Cortex of kidney (tissue), 1 donor: ENCODE measurements at places on chromosomes 16 and 17.

DNA sequence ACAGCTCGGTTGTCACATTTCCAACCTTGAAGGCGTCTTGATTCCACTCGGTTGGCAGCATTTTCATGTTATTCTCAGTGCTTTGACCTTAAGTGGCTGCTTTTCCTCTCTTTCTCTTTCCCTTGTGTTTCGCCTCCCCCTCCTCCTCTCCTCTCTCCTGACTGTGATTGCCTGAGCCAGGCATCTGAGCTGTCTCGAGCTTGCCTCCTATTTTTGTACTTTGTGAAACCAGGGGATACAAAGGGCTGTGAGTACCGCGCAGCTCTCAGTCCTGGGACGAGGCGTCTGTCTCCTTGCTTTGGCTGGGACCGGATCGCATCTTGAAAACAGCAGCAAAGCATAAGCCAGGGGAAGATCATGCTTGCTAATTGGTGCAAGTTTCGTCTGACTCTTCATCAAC lies 48.8 kb upstream of the SDK2 start:
- DNase-seq, result no peak

- DNase-seq, result no peak
Observed at GRCh38 chr17:75504347-75505151, 10.8 kb downstream of the CASKIN2 start.

- no peak for DNase-seq
Observed at GRCh38 chr16:48959204-48959603, 322.4 kb downstream of the CBLN1 start.

DNA sequence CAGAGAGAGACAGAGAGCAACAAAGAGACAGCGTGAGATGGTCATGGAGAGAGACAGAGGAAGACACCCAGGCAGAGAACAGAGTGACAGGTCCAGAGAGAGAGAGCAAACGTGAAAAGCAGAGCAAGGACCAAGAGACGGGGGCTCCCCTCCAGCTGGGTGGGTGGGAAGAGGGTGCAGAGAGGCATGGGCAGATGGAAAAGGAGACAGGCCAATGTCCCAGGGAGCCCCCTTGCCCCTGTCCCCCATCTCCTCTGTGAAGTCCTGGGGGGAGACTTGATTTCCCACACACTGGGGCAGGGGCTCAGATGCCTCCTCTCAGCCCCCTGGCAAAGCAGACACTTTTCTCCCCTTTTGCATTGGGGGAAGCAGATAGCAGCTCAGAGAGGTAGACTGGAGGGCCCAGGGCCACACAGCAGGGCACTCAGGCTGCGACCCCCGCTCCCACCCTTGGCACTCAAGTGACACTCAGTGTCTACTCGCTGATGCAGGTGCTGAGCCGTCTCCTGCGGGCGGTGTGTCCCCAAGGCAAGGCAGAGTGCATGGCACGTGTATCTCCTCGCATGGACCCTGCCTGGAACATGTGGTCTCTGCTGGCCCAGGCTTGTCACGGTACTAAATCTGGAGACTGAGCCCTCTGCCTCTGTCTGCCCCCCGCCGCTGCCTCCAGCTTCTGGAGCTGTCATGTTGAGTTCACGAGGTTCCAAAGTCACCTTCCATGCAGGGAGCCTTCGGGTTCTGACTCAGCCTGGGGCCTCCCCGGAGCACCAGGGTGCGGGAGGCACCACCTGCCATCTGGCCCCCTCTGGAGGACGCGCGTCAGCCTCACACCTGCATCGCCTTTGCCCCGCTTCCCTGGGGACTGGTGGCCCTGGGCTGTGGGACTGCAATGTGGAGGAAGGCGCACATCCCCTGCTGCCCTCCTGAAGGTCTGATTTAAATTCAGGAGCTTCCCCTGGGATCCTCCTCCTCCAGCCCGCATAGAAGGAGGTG lies 215.9 kb upstream of the GSE1 start:
- no peak for DNase-seq

DNA sequence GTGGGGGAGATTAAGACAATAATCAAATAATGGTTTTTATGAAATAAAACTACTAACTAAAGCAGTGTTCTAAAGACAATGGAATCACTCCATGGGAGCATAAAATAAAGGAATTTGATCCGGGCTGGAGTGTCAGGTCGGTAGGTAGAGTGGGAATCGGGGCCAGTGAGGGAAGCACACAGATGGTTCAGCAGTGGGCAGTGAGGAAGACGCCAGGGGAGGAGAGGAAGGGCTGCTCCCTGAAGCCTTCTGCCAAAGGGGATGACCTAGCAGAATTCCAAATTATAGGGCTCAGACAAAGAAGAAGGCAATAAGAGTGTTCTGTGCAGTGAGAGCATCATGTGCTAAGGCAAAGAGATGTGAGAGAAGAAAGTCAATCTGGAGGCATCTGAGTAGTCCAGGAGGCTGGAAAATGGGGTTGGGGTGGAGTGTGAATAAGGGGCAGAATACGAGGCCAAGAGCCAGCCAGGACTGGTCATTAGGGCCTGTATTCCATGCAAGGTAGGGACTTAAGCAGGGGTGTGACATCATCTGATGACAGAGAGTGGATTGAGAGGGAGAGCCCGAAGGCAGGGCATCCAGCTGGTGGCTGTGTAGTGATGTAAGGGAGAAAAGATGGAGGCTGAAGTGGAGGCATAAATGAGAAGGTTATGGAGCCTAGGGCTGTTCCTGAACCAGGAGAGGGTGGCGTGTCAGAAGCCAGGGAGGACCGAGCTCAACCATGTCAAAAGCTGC lies 137.6 kb downstream of the COPRS start:
- no peak for DNase-seq

DNA sequence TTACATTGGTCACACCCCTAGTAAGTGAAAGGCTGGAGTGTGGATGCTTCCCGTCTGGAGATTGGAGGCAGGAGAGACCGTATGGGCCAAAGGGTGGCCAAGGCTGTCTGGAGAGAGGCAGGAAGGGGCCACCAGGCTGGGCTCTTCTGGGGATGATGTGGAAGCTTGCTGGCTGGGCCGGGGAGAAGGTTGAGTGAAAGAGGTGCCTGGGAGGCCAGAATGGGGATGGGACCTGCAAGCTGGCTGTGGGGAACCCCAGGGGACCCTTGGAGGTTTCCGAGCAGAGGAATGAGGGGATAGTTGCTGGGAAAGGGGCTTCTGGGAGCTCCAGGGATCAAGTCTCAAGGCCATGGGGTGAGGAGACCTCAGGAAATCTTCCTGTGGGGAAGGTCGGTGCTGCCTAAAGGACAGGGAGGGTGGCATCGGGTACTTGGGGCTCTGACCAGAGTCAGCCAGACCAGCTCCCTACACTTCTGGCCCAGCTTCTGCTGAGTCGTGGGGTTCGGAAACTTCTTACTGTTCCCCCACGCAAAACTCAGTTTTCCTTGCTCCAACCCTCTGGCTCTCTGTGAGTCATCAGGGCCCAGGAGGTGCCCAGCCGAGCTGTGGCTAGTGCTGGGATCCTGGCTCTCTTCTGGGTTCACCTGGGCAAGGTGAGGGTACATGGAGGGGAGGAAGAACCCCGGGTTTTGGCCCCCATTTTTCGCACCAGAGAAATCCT lies 3.1 kb downstream of the MRC2 start:
- DNase-seq, result no peak

GRCh38 chr17:61053469-61053868 lies 346.2 kb upstream of the TBX2 start:
- DNase-seq, result no peak

DNA sequence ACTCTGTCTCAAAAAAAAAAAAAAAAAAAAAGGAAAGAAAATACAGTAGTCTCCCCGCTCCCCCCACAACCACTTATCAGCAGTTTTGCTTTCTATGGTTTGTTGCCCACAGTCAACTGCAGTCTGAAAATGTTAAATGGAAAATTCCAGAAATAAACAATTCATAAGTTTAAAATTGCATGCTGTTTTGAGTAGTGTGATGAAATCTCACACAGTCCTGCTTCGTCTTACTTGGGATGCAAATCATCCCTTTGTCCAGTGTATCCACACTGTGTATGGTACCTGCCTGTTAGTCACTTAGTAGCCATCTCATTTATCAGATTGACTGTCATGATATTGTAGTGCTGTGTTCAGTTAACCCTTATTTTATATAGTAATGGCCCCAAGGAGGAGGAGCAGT lies 41.5 kb downstream of the NF1 start:
- no peak for DNase-seq

DNA sequence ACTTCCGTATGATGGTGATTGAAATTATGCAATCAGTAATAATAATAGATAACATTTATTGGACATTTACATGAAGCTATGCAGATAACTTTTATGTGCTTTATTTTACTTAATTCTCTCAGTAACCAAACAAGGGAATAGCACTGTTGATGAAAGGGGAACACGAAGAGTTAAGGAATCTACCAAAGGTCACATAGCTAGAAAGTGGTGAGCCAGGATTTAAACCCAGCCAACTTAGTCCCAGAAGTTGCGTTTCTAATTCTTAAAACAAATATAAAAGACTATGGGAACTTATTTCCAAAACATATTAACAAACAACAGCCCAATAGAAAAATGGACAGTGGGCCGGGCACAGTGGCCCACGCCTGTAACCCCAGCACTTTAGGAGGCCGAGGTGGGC lies 9.7 kb downstream of the SPNS3 start:
- DNase-seq, result no peak

DNA sequence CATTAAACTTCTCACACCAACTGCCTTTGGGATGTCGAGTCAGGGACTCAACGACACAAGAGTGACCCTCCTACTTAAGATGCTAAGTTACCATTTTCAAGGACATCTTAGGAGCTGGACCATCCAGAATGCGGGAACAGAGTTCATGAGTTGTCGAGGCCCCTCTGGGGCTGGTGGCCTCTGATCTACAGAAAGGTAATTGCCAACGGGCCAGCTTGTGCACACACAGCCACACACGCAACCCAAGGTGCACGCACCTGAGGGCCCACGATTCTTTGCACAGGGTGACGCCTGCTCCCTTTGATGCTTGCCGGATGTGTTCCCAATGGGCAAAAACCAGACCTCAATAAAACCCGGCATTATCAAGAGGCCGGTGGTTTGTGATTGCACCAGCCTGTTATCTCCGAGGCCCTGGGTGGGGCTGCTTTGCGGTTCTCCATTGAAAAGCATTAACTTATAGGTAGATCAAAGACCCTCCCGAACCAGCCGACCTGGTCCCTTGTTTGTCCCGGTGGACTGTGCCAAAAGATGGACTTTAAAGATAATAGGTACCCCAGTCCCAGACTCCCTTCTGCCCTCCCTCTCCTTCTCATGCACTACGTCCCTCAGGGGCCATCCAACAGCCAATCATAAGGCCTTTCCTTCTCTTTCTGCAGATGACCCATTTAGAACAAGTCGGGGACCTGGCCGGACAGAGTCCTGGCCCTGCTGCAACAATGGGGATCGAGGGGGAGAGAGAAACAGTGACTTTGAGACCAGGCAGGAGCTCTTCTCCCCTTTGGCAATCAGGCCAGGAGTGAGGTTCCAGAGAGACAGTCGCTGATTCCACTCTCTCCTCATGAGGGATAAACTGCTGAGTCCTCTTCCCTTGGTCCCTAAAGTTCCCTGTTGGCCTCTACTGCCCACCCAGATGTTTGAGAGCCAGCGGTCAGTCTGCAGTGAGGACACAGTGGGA lies 292.5 kb downstream of the SOX9 start:
- DNase-seq, result no peak

GRCh38 chr16:10933865-10934264 lies 8.4 kb downstream of the DEXI start:
- DNase-seq, result no peak

GRCh38 chr16:73172241-73172972 lies 124.5 kb upstream of the ZFHX3 start:
- no peak for DNase-seq

DNA sequence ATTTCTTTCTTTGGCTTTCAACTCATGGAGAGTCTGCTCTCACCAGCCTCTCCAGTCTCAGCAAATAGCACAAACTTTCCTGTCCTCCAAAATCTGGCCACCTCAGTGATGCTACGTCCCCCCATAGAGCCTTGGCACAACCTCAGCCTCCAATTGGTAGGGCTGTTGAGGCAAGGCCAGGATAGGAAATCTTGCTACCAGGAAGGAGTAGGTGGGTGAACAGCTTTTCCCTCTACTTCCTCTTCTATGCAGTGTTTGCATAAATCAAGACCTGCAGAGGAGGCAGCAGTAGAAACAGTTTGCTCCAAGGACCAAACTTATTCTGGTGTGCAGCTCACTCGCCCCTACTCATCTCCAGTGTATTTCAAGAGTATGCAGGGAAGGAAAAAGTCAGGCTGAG lies 701 bp upstream of the DPEP2 start:
- no peak for DNase-seq

GRCh38 chr17:3556916-3557767 lies 470 bp downstream of the TRPV3 start:
- no peak for DNase-seq

- no peak for DNase-seq
Observed at GRCh38 chr17:55859301-55859795, 108.5 kb downstream of the PCTP start.

GRCh38 chr16:82020051-82020450 lies 8.8 kb upstream of the SDR42E1 start:
- no peak for DNase-seq

DNA sequence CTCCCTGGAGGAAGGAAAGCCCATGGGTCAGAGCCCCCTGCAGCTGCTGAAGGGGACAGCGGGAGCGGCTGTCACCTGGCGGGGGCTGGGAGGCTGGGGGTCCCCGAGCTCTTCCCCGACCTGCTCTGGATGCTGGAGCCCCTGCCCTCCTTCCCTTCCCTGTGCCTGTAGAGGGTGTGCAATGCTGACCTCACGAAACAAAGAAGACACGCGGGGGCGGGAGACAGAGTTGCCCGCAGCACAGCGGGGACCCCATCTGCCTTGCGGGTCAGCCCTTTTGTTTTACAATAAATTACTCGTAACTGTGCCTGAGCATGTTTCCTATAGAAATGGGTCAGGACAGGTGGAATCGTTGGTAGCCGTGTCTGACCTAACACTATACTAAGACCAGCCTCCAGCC lies 6.3 kb downstream of the SECTM1 start:
- no peak for DNase-seq
